ENCODE measurements at places on chromosomes 6 and 20.

DNA sequence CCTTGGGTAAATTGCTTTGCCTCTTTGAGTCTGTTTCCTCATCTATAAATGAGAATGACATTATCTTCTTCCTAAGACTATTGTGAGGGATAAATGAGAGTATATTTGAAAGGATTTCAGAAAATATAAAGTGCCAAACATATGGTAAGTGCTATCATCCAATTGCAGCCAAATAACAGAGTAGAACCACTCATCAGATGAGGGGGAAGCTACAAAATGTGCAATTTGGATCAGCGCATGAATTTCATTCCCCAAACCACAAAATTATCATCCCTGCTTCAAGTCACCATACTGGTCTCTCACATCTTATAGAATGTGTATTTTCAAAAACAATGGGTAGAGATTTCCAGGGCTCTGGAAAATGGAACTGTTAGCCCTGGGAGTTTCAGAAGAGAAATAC, 158.5 kb downstream of the ARHGAP18 start:
- no peak for DNase-seq

DNA sequence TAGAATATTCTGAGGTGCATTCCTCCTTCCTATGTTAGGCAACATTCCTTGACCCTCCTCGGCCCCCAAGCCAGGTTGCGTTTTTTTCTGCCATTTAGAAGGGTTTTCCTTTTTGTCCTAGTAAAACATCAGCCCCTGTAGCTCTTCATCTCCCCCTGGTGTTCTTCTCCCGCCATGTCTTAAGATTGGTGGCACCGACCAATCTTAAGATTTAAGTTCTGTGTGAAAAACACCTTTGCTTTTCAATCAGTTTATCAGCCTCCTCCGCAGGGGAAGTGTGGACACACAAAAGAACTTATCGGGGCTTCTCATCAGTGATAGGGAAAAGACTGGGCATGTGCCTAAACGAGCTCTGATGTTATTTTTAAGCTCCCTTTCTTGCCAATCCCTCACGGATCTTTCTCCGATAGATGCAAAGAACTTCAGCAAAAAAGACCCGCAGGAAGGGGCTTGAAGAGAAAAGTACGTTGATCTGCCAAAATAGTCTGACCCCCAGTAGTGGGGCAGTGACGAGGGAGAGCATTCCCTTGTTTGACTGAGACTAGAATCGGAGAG, 719 bp upstream of the EDN1 start:
- peak; percentile 74 for DNase-seq

GRCh38 chr6:159871906-159872305, 18.9 kb upstream of the MAS1 start:
- DNase-seq: no peak

DNA sequence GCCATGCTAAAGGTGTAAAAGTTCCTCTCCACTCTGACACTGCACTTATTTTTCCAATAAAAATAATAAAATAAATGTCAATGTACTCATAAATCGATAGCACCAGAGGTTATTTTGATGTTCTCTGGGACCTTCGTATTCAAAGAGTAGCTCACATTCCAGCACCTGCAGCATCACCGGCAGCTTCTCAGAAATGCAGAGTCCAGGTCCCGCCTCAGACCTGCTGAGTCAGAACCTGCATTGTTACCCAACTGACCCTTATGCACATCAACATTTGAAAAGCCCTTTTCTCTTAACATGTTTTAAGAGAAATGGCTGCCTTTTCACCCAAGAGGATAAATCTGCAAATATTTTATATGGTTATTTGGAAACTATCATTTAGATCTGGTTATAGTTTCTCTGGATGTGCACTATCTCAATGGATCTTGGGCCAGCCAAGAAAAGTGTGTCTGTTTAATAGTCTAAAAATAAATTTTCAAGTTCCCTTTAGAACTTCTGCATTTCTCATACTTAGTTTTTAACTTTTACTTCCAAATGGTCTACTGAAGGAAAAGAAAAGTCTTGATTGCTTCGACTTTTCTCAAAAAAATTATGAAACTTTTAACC, 216.2 kb upstream of the PRDM1 start:
- DNase-seq: no peak

Data from DMS53 (cell line).